Stimulated activated CD4-positive, alpha-beta T cell treated with anti-CD3 and anti-CD28 coated beads, Interleukin-15, amount 100 ng/mL, for 1 hour (primary cell): ENCODE measurements at places on chromosomes 2 and 18.

DNA sequence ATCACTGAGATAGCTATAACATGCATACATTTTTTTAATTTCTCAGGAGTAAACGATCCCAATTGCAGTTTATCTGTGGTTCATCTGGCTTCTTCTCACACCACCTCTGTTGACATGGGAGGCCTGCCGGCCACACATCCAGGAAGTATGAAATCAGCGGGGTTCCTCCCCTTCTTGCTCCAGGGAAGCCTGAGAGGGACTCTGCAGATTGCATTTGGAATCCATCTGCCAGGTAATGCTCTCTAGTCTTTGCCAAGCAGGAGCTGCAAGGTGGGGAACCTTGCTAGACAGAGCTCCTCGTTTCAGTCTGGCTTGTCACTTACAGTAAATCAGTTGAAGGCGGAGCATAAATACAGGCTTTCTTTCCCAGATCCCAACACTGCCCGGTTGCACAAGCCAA is 49.9 kb downstream of the SOX11 start:
- DNase-seq, result no peak

DNA sequence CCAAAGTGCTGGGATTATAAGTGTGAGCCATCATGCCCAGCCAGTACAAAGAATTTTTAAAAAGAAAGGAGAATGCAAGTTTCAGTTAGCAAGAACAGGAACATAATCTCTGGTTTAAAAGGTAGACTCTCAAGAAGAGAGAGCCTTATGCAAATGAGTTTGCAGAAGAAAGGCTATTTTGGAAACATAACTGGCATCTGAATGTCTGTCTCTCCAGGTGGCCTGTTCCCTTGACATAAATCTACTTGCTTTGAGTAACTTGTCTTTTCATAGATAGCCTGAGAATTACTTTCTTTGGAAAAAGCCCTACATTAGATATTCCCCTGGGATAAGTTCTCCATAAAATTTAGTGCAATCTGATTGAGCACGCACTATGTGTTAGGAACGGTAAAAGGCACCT is 109.6 kb downstream of the ICOS start:
- no peak for DNase-seq

DNA sequence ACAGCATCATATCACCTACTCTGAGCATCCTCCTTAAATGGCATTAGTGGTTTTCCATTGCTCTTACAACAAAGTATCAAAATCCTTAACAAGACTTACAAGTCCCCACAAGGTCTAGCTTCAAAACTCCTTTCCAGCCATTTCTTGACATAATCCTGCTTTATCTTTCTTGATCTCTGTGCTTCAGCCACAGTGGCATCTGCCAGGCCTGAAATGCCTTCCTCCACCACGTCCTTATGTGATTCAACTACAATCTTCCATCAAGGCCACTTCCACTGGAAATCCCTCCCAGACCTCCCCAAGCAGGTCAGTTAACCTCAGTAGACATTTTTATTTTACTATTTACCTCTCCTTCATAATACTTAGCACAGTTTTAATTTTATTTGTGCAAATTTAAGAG is 83.8 kb upstream of the CCDC150 start:
- DNase-seq, result no peak

DNA sequence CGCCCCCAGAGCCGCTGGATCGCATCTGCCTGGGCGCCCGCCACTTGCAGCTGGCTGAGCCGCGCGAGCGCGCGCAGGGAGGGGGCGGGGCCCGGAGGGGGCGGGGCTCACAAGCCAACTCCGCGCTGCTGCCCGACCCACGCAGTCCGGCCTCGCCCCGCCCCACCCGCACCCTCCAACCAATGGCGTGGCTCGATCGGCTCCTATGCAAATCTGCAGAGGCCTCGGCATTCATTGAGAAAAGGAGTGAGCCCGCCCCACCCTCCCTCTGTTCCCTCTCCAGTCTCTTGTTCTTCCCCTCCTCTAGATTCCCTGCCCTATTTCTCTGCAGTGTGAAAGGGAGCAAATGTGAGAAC is at the start of gene ALK:
Gene ALK, minus strand, starts transcription at position 27 of the 356 bp plus-strand sequence. CDS start 927 bp downstream, outside the sequence.
- DNase-seq, result no peak

GRCh38 chr18:191725-192124 is 33.4 kb downstream of the USP14 start:
- no peak for DNase-seq

GRCh38 chr2:24618680-24619079 is 127.6 kb downstream of the NCOA1 start:
- no peak for DNase-seq

- no peak for DNase-seq
Observed at GRCh38 chr2:98476192-98476868, 31.7 kb downstream of the INPP4A start.

- DNase-seq, result no peak
Observed at GRCh38 chr2:64936809-64937208, 52.4 kb upstream of the SLC1A4 start.

- no peak for DNase-seq
Observed at GRCh38 chr2:42046819-42047487, 868 bp upstream of the PKDCC start.

GRCh38 chr18:76410033-76410432 is 85.0 kb downstream of the ZNF516 start:
- DNase-seq, result no peak

DNA sequence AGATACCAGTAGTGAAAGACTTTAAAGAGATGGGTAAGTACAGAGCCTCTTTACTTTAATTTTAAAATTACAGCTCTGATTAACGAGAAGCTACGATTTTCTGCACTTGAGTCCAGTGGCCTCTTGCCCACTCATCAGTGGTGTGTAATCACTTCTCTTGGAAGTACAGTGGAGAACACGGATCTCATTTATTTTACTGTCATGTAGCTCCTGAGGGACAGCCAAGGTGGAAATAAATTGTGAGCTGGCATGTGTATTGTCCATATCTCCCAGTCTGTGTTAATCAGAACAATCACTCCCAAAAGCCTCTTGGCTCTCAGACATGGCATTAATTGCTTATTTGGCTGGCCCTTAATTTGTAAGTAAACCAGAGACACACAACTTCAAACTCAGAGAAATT is 69.4 kb downstream of the LOXHD1 start:
- no peak for DNase-seq

DNA sequence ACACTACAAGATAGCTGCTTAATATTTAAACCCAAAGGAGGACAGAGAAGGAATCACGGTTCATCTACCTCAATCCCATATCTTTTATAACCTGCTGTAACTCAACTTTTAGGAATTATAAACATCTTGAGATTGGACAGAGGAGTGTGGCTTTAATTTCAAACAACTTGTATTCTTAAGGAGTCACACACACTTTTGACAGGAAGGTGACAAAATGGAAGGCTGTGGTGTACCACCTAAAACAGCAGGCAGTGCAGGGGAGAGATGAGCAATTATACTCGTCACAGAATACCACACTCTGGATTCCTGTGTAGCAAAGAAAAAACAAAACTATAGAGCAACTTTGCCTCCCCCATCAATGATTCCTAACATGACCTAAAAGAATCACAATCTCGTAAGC is 194.8 kb downstream of the ZEB2 start:
- DNase-seq, result no peak

DNA sequence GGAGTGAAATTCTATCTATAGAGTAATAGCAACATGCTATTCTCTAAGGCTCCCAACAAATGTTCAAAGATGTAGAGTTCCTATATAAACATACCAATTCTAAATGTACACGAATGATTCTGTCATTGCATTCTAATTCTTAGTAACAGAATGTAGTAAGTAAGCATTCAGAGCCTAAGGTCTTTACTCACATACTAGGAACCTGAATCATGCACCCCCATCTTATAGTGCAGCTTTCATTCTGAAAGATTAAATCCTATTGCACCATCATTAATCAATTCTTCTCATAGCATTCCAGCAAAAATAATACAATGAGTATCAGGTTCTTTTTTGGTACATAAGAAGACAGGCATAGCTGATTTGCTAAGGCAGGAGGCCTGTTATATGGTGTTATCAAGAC is 230.0 kb downstream of the NCKAP5 start:
- DNase-seq, result no peak
